ENCODE measurements at places on chromosomes 13 and 19. TPM values are rescaled to one million over a fixed set of nuclear protein-coding genes. Genes with fewer than 3 reads are reported as not detected.

DNA sequence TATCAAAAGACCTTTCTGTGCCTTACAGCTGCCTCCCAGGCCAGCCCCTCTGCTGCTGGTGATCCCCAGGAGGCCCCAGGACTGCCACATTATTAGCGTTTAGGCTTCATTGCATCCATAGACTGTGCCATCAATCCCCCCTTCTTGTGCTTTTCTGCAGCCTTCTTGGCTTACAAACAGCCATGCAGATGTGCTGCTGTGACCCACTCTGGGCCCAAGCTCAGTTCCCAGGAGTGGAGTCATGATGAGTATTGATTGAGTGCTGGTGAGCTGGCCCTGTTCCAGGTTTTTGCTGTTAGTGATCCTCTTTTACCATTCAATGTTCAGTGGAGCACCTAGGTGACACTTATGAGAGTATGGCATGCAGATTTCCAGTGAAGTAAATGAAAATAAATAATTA lies 59.9 kb upstream of the SLAIN1 start:
- no peaks in the 10 kb centered on the region for H3K4me1 ChIP-seq
- H3K27ac ChIP-seq: no peak overlapping the region
- no peaks in the 10 kb centered on the region for H3K36me3 ChIP-seq
- no peaks in the 10 kb centered on the region for H3K27me3 ChIP-seq
- no peak for DNase-seq
- no peak overlapping the region for H3K4me3 ChIP-seq

- H3K36me3 ChIP-seq: no peaks in the 10 kb centered on the region
Observed at GRCh38 chr13:90793261-90793820, 554.1 kb upstream of the MIR17HG start.

DNA sequence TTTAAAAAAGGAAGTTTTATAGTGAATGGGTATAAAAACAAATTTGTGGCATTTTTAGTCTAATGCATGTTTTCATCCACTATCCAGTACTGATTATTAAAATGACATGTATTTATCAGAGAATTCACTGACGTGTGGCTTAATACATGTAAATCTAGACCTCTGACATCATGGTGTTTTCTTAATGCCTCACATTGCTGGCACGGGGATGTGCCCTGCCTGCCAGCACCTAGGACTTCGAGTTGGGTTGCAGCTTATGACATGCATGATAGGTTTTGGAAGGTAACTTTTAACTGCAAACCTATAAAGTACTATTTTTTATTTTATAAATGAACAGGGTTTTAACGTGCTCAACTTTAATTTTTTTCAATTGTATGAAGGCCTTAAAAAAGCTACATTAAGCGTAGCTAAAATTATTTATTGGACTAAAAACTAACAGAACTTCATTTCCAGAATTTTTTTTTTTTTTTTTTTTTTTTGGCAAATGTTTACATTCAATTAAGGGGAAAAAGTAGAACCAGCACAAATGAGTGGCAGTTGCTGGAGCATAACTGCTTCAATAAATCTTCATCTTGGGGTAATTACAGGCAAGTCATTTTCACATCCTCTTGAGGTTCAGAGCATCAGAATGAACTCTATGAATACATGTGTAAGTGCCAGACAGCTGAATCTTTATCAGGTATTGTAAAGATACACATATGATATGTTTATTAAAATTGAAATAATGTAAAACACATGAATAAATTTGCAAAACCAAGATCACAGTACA lies 16.3 kb downstream of the METTL21C start:
- H3K27ac ChIP-seq: no peak overlapping the region
- H3K4me3 ChIP-seq: no peak overlapping the region
- no peak for DNase-seq
- no peaks in the 10 kb centered on the region for H3K27me3 ChIP-seq
- peaks cover 35% of the 10 kb centered on the region for H3K36me3 ChIP-seq

- no peak overlapping the region for H3K27ac ChIP-seq
- DNase-seq: no peak
- H3K27me3 ChIP-seq: no peaks in the 10 kb centered on the region
- no peak overlapping the region for H3K4me3 ChIP-seq
- H3K36me3 ChIP-seq: no peaks in the 10 kb centered on the region
- peaks cover 15% of the 10 kb centered on the region for H3K4me1 ChIP-seq
Observed at GRCh38 chr19:2634960-2635359, 67.5 kb downstream of the GNG7 start.

- no peak for DNase-seq
- no peak overlapping the region for H3K4me3 ChIP-seq
- H3K36me3 ChIP-seq: no peaks in the 10 kb centered on the region
- no peak overlapping the region for H3K27ac ChIP-seq
Observed at GRCh38 chr19:43420954-43421353, 6.3 kb downstream of the TEX101 start.

- H3K4me1 ChIP-seq: no peaks in the 10 kb centered on the region
- DNase-seq: no peak
- no peak overlapping the region for H3K4me3 ChIP-seq
- no peaks in the 10 kb centered on the region for H3K27me3 ChIP-seq
Observed at GRCh38 chr13:29503041-29503837, 92.2 kb downstream of the SLC7A1 start.

- H3K36me3 ChIP-seq: no peaks in the 10 kb centered on the region
- no peak overlapping the region for H3K27ac ChIP-seq
- H3K4me1 ChIP-seq: peaks cover 10% of the 10 kb centered on the region
- H3K4me3 ChIP-seq: no peak overlapping the region
- DNase-seq: no peak
Observed at GRCh38 chr13:73092829-73093228, 34.0 kb downstream of the KLF5 start.

The ZNF177 gene
- 1.7 TPM for total RNA-seq

The COL4A2 gene
- not detected for total RNA-seq

DNA sequence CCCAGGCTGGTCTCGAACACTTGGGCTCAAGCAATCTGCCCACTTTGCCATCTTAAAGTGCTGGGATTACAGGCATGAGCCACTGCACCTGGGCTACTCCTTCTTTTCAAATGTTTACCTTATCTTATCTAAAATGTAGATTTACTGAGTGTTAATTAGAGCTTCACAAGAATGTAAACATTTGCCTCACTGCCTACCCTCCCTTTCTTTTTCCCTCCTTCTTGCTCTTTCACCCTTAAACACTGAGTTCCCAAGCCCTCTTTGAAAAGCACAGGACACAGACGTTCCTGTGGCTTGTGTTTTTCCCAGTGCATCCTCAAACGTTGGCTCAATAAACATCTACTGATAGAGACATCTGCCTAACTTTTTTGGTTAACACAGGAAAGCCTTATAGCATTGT lies 32.7 kb upstream of the CYSLTR2 start:
- H3K27ac ChIP-seq: no peak overlapping the region
- H3K27me3 ChIP-seq: no peaks in the 10 kb centered on the region
- DNase-seq: no peak

DNA sequence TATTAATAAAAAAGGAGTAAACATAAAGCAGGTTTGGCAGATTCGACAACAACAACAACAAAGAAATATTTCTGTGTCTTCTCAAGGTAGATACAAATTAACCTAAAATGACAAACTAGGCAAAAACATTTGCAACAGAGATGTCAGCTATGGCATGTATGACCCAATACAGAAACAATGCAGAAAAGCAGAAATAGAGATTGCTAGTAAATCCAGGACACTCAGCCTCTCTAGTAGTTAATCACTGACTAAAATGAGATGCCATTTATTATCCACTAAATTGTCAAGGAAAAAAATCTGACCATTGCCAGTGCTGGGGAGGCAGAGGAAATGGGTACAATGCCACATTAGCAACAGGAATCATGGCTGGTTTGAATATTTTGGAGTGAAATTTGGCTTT lies 250.5 kb downstream of the TEX29 start:
- H3K4me3 ChIP-seq: no peak overlapping the region
- no peak overlapping the region for H3K27ac ChIP-seq
- no peaks in the 10 kb centered on the region for H3K36me3 ChIP-seq
- no peaks in the 10 kb centered on the region for H3K27me3 ChIP-seq
- no peaks in the 10 kb centered on the region for H3K4me1 ChIP-seq
- DNase-seq: no peak

The DIAPH3 gene
- not detected for total RNA-seq

All from CD4-positive, alpha-beta memory T cell (primary cell).